ENCODE measurements at places on chromosomes 5 and 9.

- no peaks in the 10 kb centered on the region for H3K27me3 ChIP-seq
- DNase-seq: no peak
- H3K27ac ChIP-seq: no peak overlapping the region
- peaks cover 18% of the 10 kb centered on the region for H3K4me1 ChIP-seq
- no peaks in the 10 kb centered on the region for H3K36me3 ChIP-seq
- no peak overlapping the region for H3K4me3 ChIP-seq
Measured at GRCh38 chr9:94135222-94135621, 51.0 kb downstream of the PTPDC1 start.

DNA sequence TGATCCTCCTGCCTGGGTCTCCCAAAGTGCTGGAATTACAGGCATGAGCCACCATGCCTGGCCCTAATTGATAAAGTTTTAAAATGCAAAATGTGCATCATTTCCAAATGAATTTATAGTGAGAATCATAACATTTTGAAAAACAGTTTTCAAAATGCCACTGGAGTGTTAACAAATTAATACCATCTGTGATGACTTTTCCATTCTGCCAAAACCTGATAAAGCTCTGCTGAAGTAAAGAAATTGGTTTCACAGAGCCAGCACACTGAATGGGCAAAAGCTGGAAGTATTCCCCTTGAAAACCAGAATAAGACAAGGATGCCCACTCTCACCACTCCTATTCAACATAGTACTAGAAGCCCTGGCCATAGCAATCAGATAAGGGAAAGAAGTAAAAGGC lies 89.6 kb downstream of the MUSK start:
- no peaks in the 10 kb centered on the region for H3K36me3 ChIP-seq
- no peak for DNase-seq
- no peaks in the 10 kb centered on the region for H3K4me1 ChIP-seq
- no peak overlapping the region for H3K4me3 ChIP-seq
- no peaks in the 10 kb centered on the region for H3K27me3 ChIP-seq
- no peak overlapping the region for H3K27ac ChIP-seq

GRCh38 chr5:115542651-115543364 lies 1.8 kb downstream of the FEM1C start:
- DNase-seq: no peak
- peak overlapping the region; percentile 40 for H3K27ac ChIP-seq
- H3K4me1 ChIP-seq: peaks cover 7% of the 10 kb centered on the region

- no peaks in the 10 kb centered on the region for H3K36me3 ChIP-seq
- no peaks in the 10 kb centered on the region for H3K4me1 ChIP-seq
- peaks cover 50% of the 10 kb centered on the region for H3K27me3 ChIP-seq
- no peak for DNase-seq
Measured at GRCh38 chr9:36870960-36871359, 163.1 kb downstream of the PAX5 start.

- no peaks in the 10 kb centered on the region for H3K27me3 ChIP-seq
- no peak overlapping the region for H3K27ac ChIP-seq
- peaks cover 3% of the 10 kb centered on the region for H3K36me3 ChIP-seq
- DNase-seq: peak; percentile 16
Measured at GRCh38 chr9:113998525-113999255, 79.4 kb downstream of the AMBP start.

DNA sequence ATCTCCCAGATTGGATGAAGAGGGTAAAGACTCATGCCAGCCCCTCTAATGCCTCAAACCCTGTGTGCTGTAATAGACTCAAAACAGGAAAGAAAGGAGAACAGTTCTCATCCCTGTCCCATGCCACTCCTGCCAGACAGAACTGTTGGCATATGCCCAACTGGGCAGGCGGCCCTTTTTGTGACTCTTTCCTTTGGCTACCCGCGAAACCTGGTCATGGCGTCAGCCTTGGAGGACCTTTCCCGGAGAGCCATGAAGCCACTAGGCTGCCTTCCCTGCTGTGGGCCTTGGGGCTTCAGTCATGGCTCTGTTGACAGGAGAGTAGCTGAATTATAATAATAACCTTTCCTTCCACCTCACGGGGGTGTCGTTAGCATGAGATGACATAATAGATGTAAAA lies 75.9 kb upstream of the SEMA6A start:
- H3K27me3 ChIP-seq: no peaks in the 10 kb centered on the region
- no peak overlapping the region for H3K4me3 ChIP-seq
- no peak for DNase-seq
- no peak overlapping the region for H3K27ac ChIP-seq
- H3K4me1 ChIP-seq: no peaks in the 10 kb centered on the region
- no peaks in the 10 kb centered on the region for H3K36me3 ChIP-seq

All from K562 (cell line).